ENCODE measurements at places on chromosomes 5 and 9.

- no peak for DNase-seq
Measured at GRCh38 chr5:36755342-36755741, 121.2 kb upstream of the NIPBL start.

GRCh38 chr9:125608489-125609224 is 98.4 kb downstream of the MAPKAP1 start:
- DNase-seq, result no peak

- DNase-seq, result no peak
Measured at GRCh38 chr5:132766020-132766805, 10.8 kb downstream of the SEPTIN8 start.

DNA sequence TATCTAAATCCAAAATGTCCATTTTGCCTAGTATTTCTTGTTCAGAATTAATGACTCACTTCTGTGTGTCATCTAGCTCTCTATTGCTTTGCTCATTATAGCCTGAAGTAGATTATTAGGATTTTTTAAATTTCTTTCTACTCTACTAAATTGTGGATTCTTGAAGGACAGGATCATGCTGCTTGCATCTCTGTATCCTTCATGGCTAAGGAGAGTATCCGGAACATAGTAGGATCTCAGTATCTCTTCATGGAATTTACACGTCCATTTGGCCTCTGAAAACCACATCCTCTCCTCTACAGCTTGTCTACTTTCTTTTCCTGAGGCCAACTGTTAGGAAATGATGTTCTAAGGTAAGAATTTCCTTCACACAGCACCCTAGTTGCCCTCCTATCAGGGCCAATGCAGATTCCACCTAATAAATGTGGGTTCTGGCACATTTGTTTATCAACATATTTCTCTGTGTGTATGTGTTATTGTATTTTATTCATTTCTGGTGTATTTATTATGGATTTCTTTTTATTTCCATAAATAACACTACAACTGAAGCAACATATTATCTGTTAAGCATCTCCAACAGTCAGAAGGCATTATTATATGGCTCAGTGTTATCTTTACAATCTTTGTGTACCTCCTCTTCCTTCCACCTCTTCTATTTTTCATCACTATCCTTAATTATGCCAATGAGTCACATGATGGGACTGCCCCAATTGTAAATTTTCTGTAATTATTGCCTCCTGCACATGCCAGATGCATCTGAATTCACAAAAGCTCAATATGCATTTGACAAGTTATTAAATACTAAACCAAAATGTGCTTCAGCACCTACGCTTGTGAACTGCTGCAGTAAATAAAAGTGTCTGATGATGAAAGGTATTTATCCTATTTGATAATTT is 557.8 kb upstream of the TLE4 start:
- no peak for DNase-seq

GRCh38 chr9:83588256-83588655 is 34.7 kb upstream of the IDNK start:
- DNase-seq, result no peak

GRCh38 chr9:33921967-33922895 is 105.3 kb downstream of the UBE2R2 start:
- peak; percentile 31 for DNase-seq

DNA sequence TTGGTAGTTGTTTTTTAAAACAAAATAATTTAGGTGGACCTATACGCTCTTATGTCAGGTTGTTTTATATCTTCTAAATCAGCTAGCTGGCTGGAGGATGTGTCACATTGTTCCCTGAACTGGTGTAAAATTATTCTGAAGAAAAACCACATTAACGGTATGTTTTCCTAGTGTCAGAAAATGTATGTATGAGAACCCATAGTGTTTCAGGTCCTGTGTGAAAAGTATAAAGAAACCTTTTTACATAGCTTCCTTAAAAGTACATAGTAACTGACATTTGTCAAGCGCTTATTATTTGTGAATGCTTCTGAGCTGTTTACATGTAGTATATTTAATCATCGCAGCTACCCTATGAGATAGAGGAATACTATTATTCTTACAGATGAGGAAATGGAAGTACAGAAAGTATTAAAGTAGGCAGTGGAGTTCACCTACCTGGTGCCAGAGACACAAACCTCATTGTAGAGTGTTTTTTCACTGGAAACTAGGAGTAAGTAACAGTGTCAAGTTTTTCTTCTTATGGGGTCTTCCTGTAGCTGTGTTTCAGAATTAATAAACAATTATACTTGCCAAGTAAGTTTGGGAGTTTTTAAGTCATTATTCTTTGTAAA is 10.4 kb upstream of the FAM120AOS start:
- DNase-seq, result no peak

DNA sequence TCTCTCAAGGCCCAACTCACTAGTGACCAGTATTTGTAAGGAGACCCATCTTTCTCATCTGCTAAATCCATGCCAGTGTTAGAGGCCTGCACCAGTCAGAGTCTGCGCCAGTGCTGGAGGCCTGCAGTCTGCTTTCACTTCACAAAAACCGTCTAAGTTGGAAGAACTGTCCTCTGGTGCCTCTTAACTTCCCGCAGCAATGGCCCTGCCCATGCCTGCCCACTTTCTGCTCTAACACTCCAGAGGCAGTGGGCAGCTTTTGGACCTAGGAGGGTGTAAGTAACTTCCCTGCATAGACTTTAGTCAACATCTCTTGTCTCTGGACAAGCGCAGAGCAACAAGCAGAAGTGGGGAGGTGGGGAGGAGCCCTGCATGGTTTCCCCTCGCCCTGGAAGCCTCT is 152.9 kb downstream of the AUH start:
- DNase-seq, result no peak

All from hepatocyte (in vitro differentiated cells).